ENCODE measurements at places on chromosomes 5 and 9. TPM values are rescaled to one million over a fixed set of nuclear protein-coding genes. Genes with fewer than 3 reads are reported as not detected.
A peak's percentile ranks its signal among the peaks of the same experiment; 100 is the strongest.

- no peak for DNase-seq
Observed at GRCh38 chr9:93288341-93288740, 104.4 kb downstream of the WNK2 start.

- no peak for DNase-seq
Observed at GRCh38 chr5:7866196-7866595, 2.6 kb downstream of the FASTKD3 start.

GRCh38 chr9:91178281-91179236, 183.2 kb downstream of the AUH start:
- DNase-seq: no peak

The ARHGEF28 gene
- polyA plus RNA-seq: 3.0 TPM

GRCh38 chr9:17622141-17622540, 43.3 kb downstream of the SH3GL2 start:
- no peak for DNase-seq

The LVRN gene
- polyA plus RNA-seq: 4.1 TPM

GRCh38 chr9:6834306-6834705, 76.5 kb downstream of the KDM4C start:
- DNase-seq: no peak

DNA sequence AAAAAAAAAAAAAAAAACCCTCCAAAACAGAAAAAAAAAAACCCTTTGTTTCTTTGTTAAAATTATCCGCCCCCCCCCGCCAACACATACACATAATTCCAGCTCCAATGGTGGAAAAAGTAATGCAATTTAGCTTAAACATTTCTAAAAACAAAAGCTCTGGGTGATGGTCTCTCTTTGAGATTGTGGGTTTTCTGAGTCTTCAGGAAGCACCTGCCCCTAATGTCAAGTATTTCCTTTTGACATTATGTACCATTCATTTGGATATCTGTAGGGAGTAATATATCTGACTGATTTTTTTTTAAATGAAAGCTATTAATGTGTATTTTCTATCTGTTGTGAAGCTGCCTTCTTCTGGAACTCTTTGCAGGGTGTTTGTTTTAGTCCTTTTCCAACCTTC, 389.7 kb downstream of the TAF11L14 start:
- DNase-seq: no peak

The TMEM161B gene
- polyA plus RNA-seq: 11.8 TPM

DNA sequence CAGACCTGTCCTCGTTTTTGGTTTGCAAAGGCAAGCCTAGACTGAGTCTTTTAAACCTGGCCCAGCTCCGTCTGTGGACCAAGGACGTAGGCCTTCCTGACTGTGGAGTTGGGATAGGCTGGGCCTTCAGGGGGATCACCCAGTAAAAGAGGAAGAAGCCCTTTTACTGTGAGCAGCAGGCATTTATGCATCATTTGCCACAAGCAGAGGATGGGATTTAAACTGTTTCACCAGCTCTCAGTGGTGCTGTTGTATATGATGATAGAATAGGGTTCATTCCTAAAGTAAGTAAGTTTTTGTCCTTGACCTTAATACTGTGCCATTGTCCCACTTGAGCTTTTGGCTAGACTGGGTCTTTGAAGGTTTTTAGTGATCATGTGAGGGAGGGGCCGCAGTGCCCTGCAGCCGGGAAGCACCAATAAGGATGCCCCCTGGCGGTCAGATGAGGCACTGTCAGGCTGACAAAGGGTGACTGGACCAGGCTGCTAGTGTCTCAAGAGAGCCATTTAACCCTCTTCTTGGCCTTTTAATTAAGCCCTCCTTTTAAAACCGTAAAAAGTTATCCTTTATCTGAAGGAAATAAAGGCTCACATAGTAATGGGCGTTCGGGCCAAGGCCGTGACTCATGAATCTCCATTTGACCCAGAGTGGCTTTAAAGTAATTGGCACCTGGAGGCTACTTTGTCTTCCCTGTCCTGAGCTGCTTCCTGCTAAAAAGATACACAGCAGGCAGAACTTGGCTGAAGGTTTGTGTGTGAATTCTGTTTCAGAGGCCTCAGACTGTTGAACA, 74.0 kb downstream of the UBAP1 start:
- DNase-seq: peak; percentile 39

The NIPBL gene
- 38.8 TPM for polyA plus RNA-seq

DNA sequence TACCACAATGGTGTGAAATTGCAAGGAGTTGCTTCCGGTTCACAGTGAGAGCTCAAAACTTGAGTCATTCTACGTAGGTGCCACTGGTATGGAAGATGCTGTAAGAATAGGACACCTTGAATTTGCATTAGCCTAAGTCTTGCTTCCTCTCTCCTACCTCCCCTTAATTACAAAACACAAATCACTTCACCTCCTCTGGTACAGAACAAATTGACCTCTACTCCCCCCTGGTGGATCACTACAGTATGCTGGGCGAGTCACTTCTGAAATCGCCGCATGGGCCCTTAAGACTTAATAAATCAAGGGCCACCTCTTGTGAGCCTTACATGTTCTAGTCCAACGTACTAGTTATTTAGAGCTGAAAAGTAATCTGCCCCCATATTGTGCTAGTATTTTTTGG, 145.3 kb upstream of the SMARCA2 start:
- DNase-seq: no peak

The FKTN gene
- polyA plus RNA-seq: 14.6 TPM

DNA sequence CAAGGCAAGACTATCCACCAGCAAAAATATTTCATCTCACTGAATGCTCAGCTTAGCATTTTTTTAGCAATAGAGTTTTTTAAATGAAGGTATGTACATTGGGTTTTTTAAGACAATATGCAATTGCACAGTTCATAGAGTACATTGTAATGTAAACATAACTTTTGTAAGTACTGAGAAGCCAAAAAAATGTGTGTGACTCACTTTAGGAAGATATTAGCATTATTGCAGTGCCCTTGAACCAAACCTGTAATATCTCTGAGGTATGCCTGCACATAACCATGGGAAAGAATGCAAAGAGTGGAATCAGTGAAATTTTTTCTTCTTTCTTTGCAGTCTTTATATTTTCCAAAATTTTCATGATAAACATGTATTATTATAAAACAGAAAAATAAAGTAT, 1533.3 kb upstream of the WWC1 start:
- DNase-seq: no peak

The TEX48 gene
- not detected for polyA plus RNA-seq

The UAP1L1 gene
- polyA plus RNA-seq: 2.5 TPM

DNA sequence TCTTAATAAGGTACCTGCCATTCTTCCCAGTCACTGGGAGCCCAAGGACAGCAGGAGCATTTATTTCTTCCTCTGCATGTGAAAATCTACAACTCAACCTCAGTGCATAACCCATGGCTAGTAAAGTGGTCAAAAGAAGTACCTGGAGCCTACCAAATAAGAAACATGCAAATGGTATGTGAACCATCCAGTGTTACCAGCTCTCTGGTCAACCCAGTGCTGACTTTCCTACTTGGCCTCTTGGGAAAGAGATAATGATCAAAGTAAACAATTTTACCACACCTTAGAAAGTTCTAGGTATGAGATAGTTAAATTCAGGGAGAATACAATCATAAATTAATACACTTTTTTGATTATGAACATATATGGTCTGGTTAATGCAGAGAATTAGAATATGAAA, 325.6 kb downstream of the ENC1 start:
- DNase-seq: no peak

The SPINK6 gene
- not detected for polyA plus RNA-seq

DNA sequence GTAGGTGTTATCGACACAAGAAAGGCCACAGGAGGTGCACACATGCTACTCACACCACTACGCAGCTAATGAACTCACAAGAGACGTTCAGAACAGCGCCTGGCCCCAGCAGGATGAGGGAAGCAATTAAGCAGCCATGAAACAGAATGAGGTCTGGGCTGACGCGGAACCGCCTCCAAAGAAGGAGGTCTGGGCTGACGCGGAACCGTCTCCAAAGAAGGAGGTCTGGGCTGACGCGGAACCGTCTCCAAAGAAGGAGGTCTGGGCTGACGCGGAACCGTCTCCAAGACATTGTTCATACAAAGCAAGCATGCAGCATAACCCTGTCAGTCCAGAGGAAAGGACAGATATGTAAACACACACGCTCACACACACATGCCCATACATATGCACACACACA, 63.2 kb upstream of the ZNF354A start:
- DNase-seq: no peak

DNA sequence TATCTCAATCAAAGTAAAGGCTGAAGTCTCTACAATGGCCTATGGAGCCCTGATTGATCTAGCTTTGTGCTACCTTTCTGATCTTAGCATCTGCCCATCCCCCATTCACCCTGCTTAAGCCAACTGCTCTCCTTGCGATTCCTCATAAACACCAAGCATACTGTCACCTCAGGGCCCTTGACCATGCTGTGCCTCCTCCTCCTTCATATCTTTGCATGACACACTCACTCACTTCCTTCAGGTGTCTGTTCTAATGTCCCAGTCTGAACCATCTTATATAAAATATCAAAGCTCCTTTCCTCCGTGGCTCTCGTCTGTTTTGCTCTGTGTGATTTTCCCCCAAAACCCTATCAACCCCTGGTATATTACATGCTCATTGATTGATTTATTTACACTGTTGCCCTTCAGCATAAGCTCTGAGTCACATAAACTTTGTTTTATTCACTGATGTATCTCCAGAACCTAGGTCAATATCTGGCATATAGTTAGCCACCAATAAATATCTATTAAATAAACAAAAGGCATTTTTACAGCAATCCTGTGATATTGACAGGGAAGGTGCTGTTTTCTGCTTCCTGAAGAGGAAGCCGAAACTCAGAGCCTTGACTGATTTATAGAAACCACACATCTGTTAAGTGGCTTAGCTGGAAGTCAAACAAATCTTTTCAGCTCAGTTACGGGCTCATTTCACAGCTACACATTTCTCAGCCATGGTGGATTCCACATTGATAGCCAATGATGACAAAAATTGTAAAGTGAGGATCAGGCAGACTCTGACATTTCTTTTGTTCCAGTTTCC, 103.6 kb downstream of the BOD1 start:
- no peak for DNase-seq

GRCh38 chr9:125028041-125028440, 87.2 kb upstream of the GOLGA1 start:
- DNase-seq: no peak

GRCh38 chr5:56356121-56356835, 123.1 kb upstream of the ANKRD55 start:
- DNase-seq: no peak

- DNase-seq: no peak
Observed at GRCh38 chr5:36239370-36240293, 2.1 kb downstream of the NADK2 start.

Measured in hindlimb muscle (tissue), 1 donor.